RWPE1 (cell line): ENCODE measurements at places on chromosomes 7 and 10.

GRCh38 chr10:63120554-63120953, 12.6 kb upstream of the NRBF2 start:
- DNase-seq: no peak

DNA sequence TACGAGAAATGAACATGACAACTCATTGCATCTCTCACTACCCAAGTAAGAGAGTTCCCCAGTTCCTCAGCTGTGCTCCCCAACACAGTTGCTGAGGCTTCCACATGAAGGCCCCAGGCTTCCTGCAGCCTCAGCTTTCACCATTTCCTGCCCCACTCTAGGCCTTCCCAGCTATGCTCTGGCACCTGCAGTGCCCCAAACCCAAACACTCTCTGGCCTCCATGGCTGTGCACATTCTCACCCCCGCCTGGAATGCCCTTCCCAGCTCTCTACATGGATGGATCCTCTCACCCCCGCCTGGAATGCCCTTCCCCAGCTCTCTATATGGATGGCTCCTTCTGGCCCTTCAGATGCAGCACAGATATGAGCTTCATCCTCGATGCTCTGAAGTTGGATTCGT, 61.3 kb downstream of the KIAA1549 start:
- no peak for DNase-seq

GRCh38 chr10:110500515-110500905, 2.8 kb downstream of the DUSP5 start:
- peak; percentile 79 for DNase-seq

DNA sequence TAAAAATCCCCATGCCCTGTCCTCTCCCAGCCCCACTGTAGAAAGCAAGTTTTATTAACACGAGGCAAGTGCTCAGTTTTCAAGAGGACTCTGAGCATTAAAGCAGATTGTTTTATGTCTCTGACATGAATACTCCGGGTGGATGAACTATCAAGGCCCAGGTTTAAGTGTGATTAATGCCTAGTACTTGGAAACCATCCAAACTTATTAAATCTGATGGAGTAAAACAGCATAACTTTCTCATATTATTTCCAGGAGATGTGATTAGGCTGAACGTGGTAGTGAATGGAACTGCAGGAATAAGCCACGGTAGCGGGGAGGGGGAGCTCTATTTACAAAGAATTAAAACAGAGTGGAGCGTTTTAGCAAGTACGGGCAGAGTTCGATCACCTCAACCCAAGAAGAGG, 144.2 kb upstream of the RNF32 start:
- no peak for DNase-seq

GRCh38 chr10:129272176-129272575, 194.9 kb upstream of the MGMT start:
- DNase-seq: no peak

GRCh38 chr10:103749779-103750178, 105.6 kb downstream of the SH3PXD2A start:
- no peak for DNase-seq

DNA sequence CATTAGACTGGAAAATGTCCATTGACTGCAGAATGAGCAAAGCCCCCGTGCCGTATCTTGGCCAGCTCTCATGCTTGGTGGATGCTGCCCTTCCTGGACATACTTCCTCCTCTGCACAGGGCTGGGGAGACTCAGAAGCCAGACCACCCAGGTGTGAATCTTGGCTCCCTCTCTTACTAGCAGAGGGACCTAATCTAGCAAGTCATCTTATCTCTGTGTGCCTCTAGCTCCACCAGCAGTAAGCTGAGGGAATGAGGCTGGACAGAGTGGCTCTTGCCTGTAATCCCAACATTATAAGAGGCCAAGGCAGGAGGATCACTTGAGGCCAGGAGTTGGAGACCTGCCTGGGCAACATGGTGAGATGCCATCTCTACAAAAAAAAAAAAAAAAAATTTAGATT, 173.8 kb upstream of the GHITM start:
- no peak for DNase-seq

- no peak for DNase-seq
Measured at GRCh38 chr7:45162311-45162845, 4.8 kb downstream of the RAMP3 start.

DNA sequence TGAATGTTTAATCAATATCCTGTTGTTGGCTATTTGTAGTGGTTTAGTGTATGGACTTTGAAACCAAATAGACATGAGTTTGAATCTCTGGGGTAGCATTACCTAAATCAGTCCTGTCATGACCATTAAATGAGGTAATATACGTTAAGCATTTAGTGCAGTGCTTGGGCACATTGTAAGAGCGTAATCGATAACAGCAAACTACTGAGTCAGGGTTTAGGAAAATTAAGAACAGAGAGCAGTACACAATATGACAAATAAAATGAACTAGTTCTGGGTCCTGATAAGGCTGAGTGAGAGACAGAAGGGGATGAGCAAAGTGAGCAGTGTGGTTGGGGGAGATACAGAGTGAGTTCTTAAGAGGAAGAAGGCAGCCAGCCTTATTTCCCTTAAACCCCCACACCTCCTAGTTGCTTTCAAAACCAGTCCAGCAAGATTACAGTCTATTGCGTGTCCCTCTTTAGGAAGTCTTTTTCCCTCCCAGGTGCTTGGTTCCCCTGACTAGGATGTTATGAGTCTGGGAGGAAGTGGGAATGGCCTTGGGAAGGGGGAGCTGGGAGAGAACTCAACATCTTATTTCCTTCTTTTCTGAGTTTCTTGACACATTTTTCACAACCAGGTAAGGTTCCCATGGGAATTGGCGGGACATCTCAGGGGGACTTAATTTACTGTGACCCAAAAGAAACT, 171.0 kb downstream of the SND1 start:
- peak; percentile 73 for DNase-seq

- no peak for DNase-seq
Measured at GRCh38 chr7:47488201-47488968, 93.5 kb downstream of the TNS3 start.

DNA sequence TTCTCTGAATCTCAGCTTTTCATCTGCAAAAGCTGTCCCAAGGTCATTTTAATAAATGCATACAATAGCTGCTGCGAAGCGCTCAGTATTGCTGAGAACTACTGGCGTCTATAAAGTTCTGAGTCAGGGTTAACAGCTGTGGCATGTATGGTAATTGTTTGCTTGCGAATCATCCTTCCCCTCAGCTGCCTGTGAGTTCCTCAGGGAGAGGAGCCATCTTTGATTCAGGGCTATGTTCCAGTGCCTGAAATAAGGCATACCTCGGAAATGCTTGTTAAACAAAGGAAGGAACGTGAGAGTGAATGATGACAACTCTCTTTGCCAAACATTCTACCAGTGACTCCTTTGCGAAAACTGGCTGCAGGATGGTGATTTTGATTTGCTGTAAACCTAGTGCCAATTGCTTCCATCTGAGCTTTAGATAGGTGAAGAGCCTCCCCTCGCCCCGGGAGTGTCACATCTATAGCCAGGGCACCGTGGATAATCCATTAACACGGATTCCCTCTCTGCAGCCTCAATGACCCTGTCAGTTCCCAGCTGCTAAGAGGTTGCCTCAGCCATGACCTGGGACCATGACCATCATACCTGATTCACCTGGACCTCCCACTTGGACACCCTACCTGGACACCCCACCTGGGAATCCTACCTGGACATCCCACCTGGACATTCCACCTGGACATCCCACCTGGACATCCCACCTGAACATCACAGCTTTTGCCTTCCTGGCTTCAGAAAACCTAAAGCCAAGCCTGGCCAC, 39.6 kb downstream of the GPRIN2 start:
- DNase-seq: peak; percentile 86

DNA sequence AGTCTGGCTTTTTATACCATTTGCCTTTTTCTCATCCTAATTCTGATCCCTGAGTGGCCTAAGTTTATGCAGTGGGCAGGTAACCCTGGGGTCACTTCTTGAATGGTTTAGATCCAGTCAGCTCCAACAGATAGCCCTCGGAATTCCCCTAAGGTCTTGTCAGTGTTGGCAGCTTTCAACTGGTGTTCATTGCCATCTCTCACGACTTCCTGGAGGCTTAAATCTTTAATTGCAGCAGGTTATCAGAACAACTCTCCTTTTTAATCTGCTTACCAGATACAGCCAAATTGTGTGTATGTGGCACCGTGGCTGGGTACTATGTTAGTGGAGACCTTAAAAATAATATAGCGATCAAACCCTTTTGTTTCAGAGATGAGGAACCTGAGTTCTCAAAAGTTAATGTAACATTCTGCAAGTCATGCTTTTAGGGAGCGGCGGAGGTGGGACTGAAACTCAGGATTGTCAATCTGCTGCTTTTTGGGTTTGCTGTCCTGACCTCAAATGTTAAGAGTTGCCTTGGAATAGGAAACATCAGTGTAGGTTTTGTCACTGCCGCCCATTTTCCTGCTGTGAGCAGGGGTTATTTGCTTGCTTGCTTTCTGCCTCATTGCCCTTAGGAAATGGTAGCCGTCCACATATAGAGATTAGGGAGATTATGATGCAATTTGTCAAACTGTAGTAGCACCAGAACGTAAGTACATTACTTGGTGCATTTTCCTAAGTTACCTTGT, 818 bp downstream of the DLD start:
- DNase-seq: peak; percentile 18

DNA sequence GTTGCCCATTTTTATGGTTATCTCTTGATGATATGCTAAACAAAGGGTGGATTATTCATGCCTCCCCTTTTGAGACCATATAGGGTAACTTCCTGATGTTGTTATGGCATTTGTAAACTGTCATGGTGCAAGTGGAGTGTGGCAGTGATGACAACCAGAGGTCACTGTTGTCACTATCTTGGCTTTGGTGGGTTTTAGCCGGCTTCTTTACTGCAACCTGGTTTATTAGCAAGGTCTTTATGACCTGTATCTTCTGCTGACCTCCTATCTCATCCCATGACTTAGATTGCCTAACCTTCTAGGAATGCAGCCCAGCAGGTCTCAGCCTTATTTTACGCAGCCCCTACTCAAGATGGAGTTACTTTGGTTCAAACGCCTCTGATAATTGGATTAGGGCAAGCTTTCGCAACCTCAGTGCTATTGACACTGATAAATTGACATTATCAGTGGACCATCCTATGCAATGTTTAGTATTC, 36.9 kb downstream of the BAG3 start:
- no peak for DNase-seq

DNA sequence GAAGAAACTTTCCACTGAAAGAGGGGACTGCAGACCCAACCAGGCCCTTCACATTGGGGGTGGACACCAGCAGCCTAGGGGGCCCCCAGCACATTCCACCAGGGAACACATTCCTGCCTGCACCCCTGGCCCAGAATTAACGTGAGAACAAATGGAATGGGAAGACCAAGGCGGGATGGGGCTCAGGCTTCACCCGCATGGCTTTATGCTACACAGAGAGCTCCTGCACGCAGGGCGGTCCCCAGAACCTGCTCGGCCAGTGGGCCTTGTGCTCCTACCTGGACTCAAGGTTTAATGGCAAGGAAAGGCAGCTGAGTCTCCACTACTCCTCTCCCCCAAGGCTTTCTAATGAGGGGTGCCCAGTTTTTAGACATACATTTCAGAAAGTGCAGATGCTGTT, 146.3 kb upstream of the GPR26 start:
- DNase-seq: no peak

DNA sequence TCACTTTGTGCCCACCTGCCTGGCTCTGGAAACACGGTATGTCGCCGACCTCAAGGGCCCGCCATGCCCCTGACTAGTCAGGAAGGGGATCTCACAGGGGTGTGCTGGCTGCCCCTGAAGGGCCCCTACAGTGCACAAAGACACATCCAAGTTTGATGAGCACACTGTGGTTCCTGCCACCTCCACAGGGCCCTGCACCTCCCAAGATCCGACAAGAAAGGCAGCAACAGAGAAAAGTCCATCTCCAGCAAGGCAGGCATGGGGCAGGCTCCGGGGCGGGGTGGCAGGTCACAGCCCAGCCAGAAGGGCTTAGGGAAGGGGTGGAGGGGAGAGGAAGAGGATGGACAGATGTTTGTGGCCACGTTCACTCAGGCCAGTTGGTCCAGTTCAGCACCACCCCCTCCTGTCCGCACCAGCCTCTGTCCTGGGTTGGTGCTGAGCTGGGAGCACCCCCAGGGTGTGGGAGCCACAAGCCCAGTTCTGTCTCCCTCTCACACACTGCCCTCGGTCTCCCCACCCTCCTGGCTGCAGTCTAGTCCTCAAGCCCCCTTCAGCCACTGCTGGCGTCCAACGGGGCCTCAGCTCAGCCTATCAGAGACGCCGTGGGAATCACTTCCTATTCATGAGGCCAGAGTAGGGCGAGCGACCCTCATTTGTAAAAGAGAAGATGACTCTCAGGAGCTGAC, 11.5 kb downstream of the DRGX start:
- DNase-seq: no peak

- no peak for DNase-seq
Measured at GRCh38 chr7:155683714-155684113, 39.3 kb downstream of the RBM33 start.

GRCh38 chr7:150428671-150429451, 21.6 kb upstream of the GIMAP8 start:
- DNase-seq: peak; percentile 14

DNA sequence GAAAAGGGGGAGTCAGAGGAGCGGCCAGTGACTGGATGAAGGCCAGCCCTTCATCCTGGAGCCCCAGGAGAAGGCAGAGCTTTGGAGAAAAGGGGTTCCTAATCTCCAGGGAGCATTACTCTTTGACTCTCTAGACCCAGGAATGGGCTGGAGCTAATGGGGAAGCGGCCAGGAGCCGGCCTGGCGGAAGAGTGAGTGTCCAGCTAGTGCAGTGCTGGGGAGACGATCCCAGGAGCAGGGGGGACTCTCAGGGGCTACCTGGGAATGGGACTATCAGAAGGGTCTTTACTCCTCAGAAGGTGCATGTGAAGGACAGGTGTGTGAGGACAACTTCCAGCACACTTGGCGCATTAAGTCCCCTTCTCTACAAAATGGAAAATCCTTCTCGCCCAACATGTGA, 2.4 kb upstream of the PAX2 start:
- no peak for DNase-seq

- no peak for DNase-seq
Measured at GRCh38 chr7:36684954-36685353, 39.3 kb downstream of the AOAH start.

- no peak for DNase-seq
Measured at GRCh38 chr10:68179016-68179415, 52.9 kb downstream of the ATOH7 start.

GRCh38 chr7:155300641-155301452, 3.2 kb downstream of the INSIG1 start:
- no peak for DNase-seq

- no peak for DNase-seq
Measured at GRCh38 chr10:104541820-104542219, 99.3 kb upstream of the SORCS3 start.
